Suppressor macrophage treated with lipopolysaccharide for 1 hour (primary cell): ENCODE measurements at places on chromosomes 5 and 9.
A peak's percentile ranks its signal among the peaks of the same experiment; 100 is the strongest.

GRCh38 chr5:87868792-87869191 is 399.9 kb downstream of the TMEM161B start:
- DNase-seq, result no peak

GRCh38 chr9:113941056-113941455 is 64.9 kb downstream of the ZNF618 start:
- DNase-seq, result no peak

- DNase-seq, result no peak
Observed at GRCh38 chr9:133892193-133892920, 99.8 kb downstream of the VAV2 start.

GRCh38 chr9:80922544-80922943 is 766.8 kb downstream of the TLE1 start:
- no peak for DNase-seq

GRCh38 chr9:37943345-37944265 is 39.7 kb upstream of the SLC25A51 start:
- DNase-seq, result no peak

DNA sequence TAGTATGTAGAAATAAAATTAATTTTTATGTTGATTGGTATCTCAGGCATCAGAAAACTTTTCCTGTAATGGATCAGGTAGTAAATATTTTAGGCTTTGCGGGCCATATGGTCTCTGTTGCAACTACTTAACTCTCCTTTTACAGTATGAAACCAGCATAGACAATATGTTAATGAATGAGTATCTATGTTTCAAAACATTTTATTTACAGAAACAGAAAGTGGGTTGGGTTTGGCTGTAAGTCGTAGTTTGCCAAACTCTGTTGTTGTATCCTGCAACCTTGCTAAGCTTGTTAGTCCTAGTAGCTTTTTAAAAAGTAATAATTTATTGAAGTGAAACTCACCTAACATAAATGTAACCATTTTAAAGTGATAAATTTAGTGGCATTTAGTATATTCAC is 132.1 kb downstream of the NR3C1 start:
- no peak for DNase-seq

GRCh38 chr5:145104106-145104505 is 731.0 kb downstream of the PRELID2 start:
- no peak for DNase-seq

- peak; percentile 53 for DNase-seq
Observed at GRCh38 chr5:167916706-167917105, 374.7 kb upstream of the WWC1 start.

DNA sequence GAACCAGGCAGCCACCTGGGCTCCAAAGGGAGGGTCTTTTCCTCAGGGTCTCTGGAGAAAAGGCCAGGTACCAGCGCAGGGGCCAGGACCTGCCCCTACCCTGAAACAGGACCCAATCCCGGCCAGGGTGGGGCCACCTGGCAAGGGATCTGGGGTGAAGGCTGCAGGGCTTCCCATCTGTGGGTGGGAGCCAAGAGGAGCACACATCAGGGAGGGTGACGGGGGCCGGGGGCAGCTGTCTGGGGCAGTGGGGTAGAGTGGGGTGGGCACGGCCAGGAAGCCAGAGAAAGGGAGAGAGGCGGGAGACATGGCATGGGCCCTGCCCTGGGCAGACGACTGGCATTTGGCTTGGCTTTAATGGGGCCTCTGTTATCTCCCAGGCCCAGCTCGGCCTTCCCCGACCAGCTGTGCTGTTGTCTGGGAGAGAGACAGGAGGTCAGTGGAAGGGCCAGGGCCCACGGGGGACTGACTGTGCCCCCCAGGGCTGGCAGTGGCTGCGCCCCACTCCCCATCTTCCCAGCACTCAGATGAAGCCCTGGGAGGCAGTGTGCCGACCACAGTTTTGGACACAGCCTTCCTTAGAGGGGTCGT is 57.2 kb upstream of the RNF130 start:
- no peak for DNase-seq

DNA sequence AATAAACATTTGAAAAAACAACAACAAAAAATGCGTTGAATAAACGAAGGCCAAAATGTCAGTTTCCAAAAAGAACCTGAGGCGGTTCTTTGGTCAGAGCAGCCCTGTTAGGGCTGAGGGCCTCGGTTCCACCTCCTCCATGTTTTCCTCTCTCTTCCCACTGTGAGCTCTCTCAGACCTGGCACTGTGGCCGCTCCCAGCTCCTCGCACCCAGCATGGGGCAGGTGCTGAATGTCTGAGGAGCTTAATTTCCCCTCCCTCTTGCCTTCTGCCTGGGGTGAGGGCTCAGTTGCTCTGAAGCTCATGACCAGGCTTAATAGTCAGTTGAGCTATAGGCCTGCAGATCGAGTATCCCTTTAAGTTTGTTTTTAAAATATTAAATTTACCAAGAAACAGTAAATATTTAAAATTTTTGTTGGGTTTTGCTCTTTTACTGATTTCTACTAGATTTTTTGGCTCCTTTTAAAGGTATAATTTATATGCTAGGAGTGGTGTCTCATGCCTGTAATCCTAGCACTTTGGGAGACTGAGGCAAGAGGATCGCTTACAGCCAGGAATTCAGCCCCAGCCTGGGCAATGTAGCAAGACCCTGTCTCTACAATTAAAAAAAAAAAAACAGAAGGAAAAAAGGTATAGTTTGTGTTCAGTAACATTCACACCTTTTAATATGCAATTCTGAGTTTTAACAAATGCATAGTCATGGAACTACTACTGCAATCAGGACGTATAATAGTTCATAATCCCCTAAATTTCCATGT is 28.1 kb downstream of the DAPK1 start:
- DNase-seq, result no peak

- peak; percentile 61 for DNase-seq
Observed at GRCh38 chr9:114655689-114656088, 1.9 kb downstream of the TEX53 start.

- no peak for DNase-seq
Observed at GRCh38 chr5:91938441-91938840, 555.3 kb upstream of the ARRDC3 start.

- DNase-seq, result no peak
Observed at GRCh38 chr5:41112486-41113455, 41.6 kb upstream of the MROH2B start.

- DNase-seq, result no peak
Observed at GRCh38 chr5:138955013-138955660, 80.0 kb upstream of the LRRTM2 start.

- no peak for DNase-seq
Observed at GRCh38 chr5:132281856-132282614, 12.2 kb upstream of the SLC22A4 start.
